Purkinje cell (primary cell): ENCODE measurements at places on chromosomes 11 and 22. TPM values are rescaled to one million over a fixed set of nuclear protein-coding genes. Genes with fewer than 3 reads are reported as not detected.

MS4A4A gene
- polyA plus RNA-seq = not detected in 2 replicates

TMPRSS5 gene
- 2.2 TPM in 1 of 2 replicates, not detected in the other for polyA plus RNA-seq

TMEM191C gene
- polyA plus RNA-seq = 1.7 and 4.4 TPM in 2 replicates

LINC01488 gene
- not detected in 2 replicates for polyA plus RNA-seq

OR2AG2 gene
- polyA plus RNA-seq = 0.07 and 3.3 TPM in 2 replicates

SHANK2 gene
- polyA plus RNA-seq = 27.9 and 39.4 TPM in 2 replicates

TTC36 gene
- polyA plus RNA-seq = not detected in 2 replicates

APOBEC3B gene
- not detected in 2 replicates for polyA plus RNA-seq

SYT13 gene
- polyA plus RNA-seq = 1.4 and 6.1 TPM in 2 replicates

KLHL22 gene
- polyA plus RNA-seq = 0.59 and 0.66 TPM in 2 replicates

SYNGR1 gene
- polyA plus RNA-seq = 16.2 and 23.8 TPM in 2 replicates

OR8G1 gene
- not detected in 2 replicates for polyA plus RNA-seq

MMP27 gene
- polyA plus RNA-seq = not detected in 2 replicates

MS4A12 gene
- polyA plus RNA-seq = not detected in 2 replicates

SLC22A8 gene
- not detected in 2 replicates for polyA plus RNA-seq

LARGE1 gene
- polyA plus RNA-seq = 191 and 256 TPM in 2 replicates
